NCI-H1105 treated with DMSO at 0.1 percent for 48 hours (cell line): ENCODE measurements at places on chromosomes 1 and 21.

GRCh38 chr1:97245682-97246081, 524.1 kb downstream of the PTBP2 start:
- no peak for DNase-seq

DNA sequence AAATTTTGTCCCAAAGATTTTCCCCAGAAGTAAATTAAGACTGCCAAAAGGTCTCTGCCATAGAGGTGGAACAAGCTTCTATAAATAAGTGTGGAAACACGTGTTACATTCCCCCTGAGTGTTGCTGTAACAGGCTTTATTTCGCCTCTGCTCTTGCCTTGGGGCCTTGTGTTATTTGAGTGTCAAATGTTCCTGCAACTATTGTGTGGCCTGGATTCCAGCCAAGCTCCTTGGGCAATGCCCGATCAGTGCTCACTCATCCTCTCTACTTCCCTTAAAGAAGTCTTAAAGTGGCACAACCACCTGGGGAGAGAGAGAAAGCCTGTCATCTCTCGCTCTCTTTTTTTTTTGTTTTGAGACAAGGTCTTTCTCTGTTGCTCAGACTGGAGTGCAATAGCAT, 156.7 kb downstream of the NR5A2 start:
- DNase-seq, result peak; percentile 89

DNA sequence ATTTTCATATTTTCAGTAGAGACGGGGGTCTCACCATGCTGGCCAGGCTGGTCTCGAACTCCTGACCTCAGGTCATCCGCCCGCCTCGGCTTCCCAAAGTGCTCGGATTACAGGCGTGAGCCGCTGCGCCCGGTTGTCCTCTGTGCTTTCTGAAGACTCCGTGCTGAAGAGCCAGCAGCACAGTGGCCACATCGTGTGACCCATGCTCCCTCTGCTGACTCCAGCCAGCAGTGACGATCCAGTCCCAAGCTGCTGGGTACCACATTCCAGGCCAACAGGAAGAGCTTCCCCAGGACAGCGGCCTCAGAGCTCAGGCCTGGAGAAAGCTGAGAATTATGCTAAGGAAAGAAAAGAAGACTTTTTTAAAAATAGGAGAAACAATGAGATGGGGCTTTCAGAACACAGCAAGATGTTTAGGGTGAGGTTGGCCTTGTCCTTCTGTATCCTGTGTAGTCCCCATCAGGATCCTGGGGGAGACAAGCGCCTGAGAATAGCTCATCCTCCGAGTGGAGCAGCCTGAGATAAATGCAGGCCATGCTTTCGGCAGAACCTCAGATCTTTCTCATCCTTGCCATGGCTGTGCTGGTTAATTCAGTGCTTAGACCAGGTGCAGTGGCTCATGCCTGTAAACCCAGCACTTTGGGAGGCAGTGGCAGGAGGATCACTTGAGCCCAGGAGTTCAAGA, 207.1 kb downstream of the SLC35F3 start:
- no peak for DNase-seq

DNA sequence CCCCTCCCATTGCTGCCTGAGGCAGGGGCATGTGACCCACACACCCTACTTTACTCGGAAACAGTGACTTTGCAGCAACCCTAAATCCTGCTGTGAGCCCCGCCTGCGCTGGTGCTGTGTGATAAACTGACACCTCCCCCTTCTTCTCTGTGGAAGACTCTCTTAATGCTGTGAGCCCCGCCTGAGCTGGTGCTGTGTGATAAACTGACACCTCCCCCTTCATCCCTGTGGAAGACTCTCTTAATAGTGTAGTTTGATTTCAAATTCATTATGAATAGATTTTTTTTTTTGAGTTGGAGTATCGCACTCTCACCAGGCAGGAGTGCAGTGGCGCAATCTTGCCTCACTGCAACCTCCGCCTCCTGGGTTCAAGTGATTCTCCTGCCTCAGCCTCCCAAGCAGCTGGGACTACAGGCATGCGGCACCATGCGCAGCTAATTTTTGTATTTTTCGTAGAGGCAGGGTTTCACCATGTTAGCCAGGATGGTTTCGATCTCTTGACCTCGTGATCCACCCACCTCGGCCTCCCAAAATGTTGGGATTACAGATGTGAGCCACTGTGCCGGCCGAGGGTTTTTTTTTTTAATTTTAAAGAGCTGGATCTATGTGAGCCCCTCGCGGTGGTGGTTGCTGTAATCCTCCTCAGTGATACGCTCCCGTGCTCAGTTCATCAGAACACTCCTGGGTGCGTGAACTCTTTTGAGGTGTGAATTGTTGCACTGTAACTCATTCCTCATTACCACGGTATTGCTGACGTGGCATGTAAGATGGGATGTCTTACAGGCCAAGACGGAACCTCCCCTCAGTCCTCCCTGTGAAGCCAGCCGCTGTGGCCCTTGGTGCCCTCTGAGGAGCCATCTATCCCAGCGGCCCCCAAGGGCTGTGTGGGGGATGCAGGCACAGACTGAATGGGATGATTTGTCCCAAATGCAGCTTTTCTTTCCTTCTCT, 60.3 kb downstream of the GALNT2 start:
- no peak for DNase-seq

DNA sequence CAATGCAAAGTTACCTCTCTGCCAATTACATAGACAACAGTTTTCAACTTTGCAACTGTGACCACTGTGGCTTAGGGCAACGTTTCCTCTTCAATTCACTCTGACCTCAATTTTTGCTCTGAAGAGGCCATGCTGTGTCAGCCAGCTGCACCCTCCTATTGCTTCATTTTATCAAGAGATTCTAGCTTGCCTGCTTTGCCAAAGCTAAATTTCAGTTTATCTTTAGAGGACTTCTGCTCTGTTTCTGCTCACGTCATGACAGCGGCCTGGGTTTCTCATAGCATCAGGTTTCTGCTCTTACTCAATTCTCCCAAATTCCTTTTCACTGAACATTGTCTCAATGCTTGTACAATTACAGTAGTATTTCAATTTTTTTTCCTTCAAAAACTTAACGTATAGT, 154.6 kb downstream of the PLA2G4A start:
- no peak for DNase-seq

GRCh38 chr1:202958544-202959275, 598 bp upstream of the ADIPOR1 start:
- no peak for DNase-seq

GRCh38 chr1:66764994-66765578, 12.8 kb downstream of the DYNLT5 start:
- DNase-seq, result peak; percentile 72

DNA sequence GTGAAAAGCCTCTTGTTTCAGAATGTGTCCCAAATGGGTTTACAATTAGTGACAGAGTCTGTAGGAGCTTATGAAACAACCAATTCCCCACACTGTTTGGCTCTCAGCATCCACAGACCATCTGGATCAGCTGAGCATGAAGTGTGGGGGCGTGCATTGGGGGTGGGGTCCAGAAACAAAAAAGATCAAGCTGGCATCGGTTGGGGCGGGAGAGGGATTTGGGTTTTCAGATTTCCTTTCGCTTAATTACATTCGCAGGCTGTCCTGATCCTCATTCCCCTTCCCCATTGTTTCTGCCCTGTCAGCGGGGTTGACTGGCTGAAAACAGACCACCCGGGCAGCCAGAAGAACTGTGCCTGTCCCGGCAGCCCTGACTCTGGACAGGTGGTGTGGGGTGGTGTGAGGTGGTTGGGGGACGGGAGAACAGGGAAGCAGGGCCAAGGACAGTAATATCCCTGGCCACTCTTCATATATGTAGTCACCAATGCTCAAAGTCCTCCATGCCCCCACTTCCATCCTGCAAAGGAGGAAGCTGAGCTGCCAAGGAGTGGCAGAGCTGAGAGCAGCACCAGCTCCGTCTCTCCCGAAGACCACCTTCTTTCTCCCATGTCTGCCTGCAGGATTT, 92.0 kb downstream of the IER5 start:
- DNase-seq, result no peak

- no peak for DNase-seq
These were observed 22.0 kb upstream of the PRDM15 start for GRCh38 chr21:41901099-41901498.

DNA sequence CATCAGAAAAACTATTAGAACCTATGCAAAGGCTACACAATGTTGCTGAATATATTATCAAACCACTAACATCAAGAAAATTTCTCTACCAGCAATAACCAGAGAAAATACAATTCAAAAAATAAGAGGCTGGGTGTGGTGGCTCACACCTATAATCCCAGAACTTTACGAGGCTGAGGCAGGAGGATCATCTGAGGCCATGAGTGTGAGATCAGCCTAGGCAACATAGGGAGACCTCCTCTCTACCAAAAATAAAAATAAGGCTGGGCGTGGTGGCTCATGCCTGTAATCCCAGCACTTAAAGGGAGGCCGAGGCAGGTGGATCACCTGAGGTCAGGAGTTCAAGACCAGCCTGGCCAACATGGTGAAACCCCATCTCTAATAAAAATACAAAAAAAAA, 16.9 kb upstream of the PUM1 start:
- no peak for DNase-seq

- no peak for DNase-seq
These were observed 49.6 kb downstream of the KRTAP19-8 start for GRCh38 chr21:30988706-30989105.

GRCh38 chr21:38531591-38531990, 33.3 kb upstream of the ERG start:
- no peak for DNase-seq

- no peak for DNase-seq
These were observed 95.6 kb downstream of the TTC3 start for GRCh38 chr21:37168666-37169065.

DNA sequence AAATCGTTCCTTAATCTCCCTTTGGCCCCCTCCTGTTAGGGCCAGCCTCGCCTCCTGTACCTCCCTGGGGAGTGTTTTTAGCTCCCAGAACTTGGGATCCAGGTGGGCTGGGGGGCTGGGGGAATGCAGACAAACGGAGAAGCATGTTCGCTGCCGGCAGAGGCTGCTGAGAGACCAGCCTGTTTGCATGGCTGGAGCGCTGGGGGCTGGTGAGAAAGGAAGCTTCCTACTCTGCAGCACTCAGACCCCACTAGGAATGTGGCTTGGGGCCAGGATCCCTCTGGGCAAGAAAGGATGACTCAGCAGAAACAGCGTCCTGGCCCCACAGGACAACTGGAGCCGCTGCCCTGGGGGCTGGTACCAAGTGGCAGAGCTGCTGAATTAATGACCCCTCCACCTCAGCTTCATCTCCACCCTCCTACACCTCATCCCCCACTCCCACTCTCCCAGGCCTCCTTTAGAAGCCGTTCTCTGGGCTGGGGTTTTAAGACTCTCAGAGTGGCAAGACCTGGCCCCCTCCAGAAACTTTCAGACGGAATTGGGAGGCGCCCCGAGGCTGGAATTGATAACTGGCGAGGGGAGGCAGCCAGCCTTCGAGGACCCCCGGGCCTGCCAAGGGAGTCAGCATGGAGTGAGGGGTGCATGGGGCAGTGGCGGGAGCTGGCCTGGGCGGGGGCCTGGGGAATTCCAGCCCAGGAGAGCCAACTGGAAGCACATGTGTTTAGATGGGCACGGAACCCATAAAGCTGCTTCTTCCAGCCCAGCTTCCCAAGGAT, 28.5 kb upstream of the EPS8L3 start:
- DNase-seq, result peak; percentile 60
